Stimulated activated CD4-positive, alpha-beta T cell treated with anti-CD3 and anti-CD28 coated beads, Interleukin-4, amount 100 ng/mL, for 24 hours (primary cell): ENCODE measurements at places on chromosomes 11 and 22.

GRCh38 chr11:90737444-90738050, 514.7 kb upstream of the CHORDC1 start:
- DNase-seq: no peak

- DNase-seq: no peak
These were observed 26.5 kb downstream of the TRIM77 start for GRCh38 chr11:89736566-89736965.

GRCh38 chr22:20031732-20032406, 11.0 kb downstream of the TANGO2 start:
- peak; percentile 28 for DNase-seq

DNA sequence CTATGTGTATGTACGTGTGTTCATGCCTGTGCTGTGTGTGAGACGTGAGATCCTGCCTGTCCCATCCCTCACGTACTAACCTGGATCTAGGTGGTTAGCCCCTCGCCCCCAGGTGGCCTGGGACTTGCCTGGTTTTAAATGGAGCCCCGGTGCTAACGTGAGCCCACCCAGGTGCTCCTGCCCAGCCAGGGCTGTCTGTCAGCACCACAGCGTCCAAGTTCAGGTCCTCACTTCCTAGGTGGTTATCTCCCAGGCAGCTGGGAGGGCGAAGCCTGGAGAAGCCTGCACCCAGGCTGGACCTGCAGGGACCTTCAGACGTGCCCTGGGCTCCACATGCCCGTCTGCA, 86.0 kb downstream of the KCNQ1 start:
- DNase-seq: no peak

DNA sequence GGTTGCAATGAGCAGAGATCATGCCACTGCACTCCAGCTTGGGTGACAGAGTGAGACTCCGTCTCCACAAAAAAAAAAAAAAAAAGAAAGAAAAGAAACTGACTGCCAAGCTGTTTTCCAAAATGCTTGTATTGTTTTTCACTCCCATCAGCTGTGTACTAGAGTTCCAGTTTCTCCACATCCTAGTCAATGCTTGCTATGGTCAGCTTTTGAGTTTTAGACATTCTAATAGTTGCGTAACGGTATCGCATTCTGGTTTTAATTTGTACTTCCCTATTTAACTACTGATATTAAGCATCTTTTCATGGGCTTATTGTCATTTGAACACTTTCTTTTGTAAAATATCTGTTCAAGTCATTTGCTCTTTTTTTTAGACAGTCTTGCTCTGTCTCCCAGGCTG, 55.7 kb downstream of the TSPAN18 start:
- DNase-seq: no peak

- no peak for DNase-seq
These were observed 159.4 kb downstream of the BUD13 start for GRCh38 chr11:116613206-116613875.

DNA sequence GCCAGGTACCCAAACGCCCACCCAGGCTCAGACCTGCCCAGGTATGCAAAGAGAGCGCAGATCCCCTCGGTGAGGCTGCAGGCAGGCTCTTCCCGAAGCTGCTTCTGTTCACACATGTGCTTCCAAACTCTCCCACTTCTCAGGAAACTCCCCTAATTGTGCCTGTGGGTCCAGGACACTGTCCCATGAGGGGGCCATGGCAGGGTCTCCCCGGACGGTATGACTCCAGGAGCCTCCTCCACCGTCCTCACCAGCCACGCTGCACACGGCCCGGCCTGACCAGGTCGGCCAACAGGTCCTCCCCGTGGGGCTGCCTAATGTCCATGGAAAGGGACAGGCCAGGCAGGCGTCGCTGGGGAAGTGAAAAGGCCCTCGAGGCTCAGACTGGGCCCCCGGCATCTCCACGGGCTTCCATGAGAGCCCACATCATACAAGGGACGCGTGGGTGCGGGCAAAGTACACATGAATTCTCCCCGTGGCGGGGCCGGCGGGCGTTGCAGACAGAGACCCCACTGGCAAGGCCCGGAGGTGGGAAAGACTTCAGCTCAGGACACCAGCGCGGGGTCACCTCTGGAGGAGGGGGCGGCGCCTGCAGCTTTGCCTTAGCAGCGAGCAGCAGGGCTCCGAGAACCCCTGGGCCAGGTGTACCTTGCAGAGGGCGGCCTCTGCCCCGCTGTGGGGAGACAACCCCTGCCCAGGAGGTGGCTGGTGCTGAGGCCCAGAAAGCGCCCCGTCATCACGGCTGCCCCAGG, 526.1 kb downstream of the BRD1 start:
- no peak for DNase-seq

GRCh38 chr11:44277196-44278090, 32.5 kb downstream of the ALX4 start:
- no peak for DNase-seq

DNA sequence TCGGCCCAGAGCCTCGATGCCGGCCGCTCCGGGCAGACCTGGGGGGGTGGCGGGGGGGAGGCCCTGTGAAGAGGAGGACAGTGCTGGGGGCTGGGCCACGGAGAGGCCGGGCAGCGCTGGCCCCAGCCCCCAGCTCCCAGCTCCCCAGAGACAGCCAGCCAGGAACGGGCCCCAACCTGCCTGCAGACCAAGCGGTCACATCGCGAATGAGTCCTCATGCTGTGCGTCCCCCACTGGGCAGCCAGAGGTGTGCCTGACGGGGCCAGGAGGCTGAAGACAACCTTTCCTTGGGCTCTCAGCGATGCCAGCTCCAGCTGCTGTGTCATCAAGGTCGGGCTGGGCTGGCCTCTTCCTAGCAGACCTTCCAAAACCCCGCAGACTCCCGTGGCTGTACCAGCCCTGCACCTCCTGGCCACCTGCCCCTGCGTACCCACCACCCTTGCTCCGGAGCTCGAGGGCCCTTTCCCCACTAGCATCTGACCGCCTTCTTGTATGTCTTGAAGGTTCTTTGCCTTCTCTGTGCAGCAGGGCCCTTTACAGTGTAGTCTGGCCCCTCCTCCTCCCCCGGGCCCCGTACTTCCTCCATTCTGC, 88.4 kb downstream of the CDKN1C start:
- no peak for DNase-seq

DNA sequence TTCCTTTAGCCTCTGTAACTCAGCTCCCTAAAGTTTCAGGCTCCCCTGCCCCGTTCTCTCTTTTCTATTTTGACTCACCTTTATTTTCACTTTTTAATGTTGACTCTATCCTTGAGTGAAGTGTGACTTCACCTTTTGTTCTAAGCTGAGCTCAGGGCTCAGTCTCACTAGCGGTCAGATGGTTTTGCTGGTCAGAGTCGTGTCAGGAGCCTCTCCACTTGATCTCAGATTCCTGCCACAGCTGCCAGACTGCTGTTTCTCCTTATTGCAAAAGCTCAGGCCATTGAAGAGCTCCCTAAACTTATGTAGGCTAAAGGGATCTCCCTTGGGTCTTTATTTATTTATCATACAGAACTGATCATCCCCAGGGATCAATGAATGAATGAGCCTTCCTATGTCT, 13.7 kb upstream of the POU2AF2 start:
- no peak for DNase-seq

- no peak for DNase-seq
These were observed 5.5 kb downstream of the SEPTIN3 start for GRCh38 chr22:41974691-41975290.

- no peak for DNase-seq
These were observed 103.4 kb upstream of the SEZ6L start for GRCh38 chr22:26065847-26066246.

DNA sequence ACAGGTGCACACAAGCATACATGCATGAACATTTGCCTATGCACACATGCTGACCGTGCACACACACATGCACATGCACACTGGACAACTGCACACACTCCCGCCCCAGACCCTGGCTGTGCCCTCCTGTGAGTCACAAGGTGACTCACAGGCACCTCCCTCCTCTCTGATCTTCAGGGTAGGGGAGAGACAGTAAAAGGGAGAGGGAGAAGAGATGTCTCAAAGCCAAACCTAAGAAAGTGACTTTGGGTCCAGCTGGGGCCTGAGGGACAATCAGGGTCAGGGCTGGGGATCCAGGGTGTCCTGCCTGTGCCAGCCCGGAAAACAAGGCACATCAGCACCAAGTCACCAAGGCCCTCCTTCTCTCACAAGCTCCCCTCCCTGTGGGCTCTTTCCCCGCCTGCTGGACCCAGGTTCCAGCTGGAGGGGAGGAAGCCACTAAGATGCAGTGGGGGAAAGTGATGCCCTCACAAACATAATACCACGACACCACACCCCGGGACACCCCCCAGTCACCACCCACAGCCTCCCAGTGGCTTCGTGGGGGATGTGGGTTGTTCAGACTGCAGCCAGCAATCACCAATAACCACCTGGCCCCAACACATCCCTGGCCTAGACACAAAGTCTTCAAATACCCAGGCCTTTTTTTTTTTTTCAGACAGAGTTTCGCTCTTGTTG, 39.3 kb downstream of the PDGFB start:
- DNase-seq: no peak

GRCh38 chr11:82810738-82811137, 77.1 kb upstream of the FAM181B start:
- DNase-seq: no peak

DNA sequence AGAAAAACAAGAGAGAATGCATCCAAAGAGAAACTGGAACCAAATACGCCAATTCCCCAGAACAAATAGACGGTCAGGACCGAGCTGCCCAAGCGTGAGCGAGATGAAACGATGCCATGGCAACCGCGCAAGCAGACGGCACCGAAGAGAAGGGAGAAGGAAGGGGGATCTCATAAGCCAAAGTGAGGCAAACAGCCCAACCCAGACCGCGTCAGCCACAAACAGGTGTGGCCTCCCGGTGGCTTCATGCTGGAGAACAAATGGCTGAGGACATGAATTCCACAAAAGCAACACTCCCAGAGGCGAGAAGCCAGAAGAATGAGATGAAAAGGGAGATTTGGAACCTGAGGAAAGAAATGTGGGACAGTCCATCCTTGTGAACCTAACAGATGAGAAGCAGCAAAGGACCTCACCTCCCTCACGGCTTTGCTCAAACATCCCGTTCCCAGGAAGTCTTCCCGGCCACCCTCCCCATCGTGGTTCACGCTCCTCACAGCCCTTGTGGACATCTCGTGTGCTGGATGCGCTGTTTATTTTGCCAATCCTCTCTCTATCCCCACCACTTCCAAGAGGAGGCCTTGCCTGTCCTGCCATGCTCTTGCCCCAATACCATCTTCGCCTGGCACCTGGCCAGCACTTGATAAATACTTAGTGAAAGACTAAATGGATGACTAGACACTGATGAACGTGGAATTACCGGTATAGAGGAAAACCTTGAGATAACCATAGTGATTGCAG, 89.1 kb upstream of the RTL6 start:
- DNase-seq: no peak

DNA sequence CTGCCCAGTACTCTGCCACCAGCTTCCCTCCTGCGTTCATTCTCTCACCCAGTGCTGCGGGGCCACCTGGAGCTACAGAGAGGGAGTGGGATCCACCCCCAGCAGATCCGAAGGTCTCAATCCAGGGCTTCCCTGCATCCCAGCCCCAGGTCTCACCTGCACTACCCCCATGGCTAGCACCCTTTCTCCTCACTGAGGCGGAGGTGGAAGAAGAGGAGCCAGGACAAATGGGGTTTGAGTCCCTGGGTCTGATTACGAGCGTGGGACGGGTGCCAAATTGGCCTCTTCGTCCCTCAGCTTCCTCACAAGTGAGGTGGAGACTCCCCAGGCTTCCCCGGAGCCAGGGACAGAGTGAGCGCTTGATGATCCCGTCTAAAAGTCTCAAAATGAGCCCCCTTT, 64.2 kb downstream of the NFAM1 start:
- no peak for DNase-seq

- no peak for DNase-seq
These were observed 83.1 kb downstream of the PTPRJ start for GRCh38 chr11:48063424-48063978.

- DNase-seq: no peak
These were observed 4.0 kb downstream of the APOL4 start for GRCh38 chr22:36197514-36198146.

- no peak for DNase-seq
These were observed 14.4 kb upstream of the PAMR1 start for GRCh38 chr11:35539781-35540281.

- no peak for DNase-seq
These were observed 20.8 kb downstream of the PRDM11 start for GRCh38 chr11:45167283-45167682.

- no peak for DNase-seq
These were observed 438 bp downstream of the ZW10 start for GRCh38 chr11:113773092-113773415.

- DNase-seq: peak; percentile 75
These were observed 694 bp downstream of the TMEM123 start for GRCh38 chr11:102451681-102452460.

- peak; percentile 50 for DNase-seq
These were observed 740 bp downstream of the FADS1 start for GRCh38 chr11:61815790-61816735.

- no peak for DNase-seq
These were observed 53.7 kb upstream of the NECTIN1 start for GRCh38 chr11:119782739-119783072.

DNA sequence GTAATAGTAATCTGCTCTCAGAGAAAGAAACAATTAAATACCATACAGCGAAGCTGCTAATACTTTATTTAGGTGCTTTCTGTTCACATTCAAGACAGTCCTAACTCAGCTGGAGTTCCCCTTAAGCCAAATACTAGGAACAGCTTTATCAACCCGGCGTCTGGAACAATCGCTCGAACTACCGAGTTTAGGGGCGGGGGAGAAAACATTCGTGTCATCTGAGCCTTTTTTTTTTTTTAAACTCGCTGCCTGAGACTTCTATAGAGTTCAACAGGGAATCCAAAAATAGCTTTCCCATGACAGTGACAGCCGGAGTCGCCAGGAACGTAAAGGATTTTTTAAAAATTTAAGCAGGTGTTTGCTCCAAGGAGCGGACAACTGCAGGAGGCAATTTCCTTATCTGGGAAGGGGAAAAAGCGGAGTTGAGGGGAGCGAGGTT, 852 bp downstream of the TRAF6 start:
- peak; percentile 33 for DNase-seq

- DNase-seq: no peak
These were observed 8.4 kb upstream of the IRAG1 start for GRCh38 chr11:10701982-10702381.

DNA sequence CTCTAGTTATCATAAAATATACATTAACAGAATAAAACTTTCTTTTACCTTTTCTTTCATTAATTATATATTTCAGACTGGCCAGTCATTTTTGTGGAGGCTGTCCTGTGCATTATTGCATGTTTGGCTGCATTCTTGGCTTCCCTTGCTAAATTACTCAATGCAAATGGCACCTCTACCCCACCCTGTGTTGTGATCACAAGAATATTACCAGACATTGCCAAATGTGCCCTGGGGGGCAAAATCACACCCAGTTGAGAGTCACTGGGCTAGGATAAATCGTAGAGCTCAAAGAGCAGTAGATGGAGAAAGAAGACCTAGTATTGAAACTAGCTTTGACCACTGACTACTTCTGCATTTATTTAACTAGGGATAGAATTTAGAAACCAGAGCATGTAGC, 1257.8 kb upstream of the TENM4 start:
- DNase-seq: no peak

DNA sequence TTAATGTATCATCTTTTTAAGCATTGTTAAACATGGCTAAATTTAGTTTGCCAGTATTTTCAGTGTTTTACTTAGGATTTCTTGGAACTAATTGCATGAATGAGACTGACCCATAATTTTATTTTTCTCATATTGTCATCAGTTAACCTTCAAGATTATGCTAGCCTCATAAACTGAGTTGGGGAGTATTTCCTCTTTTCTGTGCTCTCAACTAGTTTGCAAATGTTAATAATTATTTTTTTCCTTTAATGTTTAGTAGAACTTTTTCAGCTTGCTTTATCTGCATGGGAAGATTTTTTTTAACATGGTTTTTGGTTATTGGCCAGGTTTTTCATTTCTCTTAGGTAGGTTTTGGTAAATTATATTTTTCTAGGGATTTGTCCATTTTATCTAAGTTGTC, 235.4 kb upstream of the SESN3 start:
- DNase-seq: no peak
